Stimulated activated CD4-positive, alpha-beta T cell treated with anti-CD3 and anti-CD28 coated beads, Interleukin-4, amount 100 ng/mL, for 4 hours (primary cell): ENCODE measurements at places on chromosomes 7 and 10.

GRCh38 chr7:143980746-143981510 lies 19.2 kb upstream of the OR6B1 start:
- no peak for DNase-seq

DNA sequence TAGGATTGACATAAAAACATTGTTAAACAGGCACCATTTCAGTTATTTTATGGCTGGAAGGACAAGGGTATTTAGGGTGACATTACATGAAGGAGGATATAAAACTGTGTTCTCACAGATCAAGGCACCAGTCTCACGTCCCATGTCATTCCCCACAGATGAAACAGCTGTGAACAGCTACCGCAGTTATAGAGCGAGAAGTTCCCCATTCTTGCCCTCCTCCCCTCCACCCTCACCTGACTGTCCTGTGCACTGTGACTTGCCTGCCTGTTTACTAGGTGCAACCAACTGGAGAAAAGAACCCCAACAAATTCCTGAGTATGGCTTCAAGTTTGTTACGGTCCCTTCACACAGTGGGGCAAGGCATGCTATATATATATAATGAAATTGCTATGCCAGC lies 141.6 kb downstream of the SND1 start:
- no peak for DNase-seq

GRCh38 chr10:50346942-50347341 lies 95.6 kb upstream of the ASAH2 start:
- no peak for DNase-seq

DNA sequence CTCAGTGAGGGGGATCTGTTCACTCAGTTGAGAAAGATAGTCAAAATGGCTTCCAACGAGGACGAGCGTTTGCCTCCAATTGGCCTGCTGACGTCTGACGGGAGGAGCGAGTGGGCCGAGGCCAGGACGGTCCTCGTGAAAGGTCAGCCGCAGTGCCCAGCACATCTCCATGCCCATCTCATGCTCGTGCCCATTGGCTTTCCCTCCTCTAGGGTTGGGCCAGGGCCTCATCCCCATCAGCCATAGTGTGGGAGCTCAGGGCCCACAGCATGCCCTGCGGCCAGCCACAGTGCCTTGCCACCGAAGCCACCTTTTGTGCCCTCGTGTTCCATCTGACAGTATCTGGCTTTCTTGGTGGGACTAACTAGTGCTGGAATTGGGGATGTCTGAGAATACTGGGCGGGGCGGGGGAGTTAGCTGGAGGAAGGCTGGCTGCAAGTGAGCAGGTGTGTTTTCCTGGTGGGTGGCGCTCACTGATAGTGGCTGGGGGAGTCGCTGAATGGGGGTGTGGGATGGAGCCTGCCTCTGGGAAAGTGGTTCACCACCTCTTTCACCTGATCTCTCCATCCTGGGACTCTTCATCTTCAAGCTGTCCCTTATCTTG lies 13.9 kb downstream of the CHAT start:
- no peak for DNase-seq

DNA sequence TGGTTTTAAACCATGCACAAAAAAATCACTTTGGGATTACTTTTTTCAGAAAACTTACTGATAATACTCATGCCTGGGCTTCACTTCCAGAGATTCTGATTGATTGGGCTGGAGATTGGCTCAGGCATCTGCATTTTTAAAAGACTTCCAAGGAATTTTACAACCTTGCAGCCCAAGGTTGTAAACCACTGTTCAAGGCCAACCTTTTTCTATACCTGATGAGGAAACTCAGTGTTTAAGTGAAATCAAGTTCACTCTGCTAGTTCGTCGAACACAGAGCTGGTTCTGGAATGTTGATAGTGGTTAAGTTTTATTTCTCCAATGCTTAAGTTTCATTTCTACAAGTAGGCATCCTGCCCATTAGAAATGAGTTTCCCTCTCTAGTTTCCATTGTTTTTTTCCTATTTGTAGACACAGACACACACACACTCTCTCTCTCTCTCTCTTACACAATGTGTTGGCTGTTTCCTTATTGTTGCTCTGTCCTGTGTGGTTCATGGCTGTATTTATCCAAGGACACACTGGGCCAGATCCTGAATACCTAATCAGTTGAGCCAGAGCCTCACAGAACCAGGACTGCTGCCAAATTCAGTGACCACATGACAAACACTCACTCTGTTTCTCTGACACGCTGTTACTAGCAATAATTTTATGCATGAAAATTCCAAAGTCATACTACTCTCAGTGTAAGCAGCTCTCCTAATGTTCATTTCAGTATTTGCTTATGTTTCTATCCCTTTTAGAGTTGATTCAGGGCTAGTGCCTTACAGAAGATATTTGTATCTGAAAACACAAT lies 3.7 kb upstream of the IFIT1B start:
- no peak for DNase-seq

DNA sequence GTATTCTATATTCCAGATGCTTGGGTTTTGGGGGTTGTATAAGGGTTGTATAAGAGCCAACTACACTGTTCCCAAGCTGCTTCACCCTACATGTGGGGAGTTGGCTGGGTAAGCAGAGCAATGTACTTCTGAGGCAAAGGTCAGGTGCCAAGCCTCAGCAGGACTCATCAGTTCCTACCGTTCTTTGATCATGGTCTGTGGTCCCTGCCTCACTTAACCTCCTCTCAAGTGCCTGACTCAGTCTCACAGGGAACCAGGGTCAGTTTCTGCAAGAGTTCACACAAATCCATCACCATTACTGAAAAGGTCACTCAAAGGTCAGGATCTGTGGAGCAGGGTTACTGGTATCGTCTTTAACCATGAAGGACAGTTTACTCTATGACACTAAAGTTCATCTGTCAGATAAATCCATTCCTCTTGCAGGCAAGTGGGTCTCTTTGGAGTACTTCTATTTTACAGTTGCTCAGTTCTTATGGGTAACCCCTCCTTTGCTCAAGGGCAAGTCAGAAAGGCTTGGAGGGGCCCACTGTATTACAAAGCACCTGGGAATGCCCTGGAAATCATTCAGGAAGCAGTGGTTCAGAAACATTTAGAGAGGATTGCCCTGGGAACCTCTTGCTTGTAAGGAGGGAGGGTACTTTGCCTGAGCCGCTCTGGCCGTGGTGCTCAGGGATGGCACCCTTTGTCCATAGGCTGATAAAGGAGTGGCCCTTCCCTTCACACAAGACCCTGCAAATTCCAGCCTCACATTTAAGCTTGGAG lies 184.3 kb upstream of the CDCA7L start:
- DNase-seq, result no peak

DNA sequence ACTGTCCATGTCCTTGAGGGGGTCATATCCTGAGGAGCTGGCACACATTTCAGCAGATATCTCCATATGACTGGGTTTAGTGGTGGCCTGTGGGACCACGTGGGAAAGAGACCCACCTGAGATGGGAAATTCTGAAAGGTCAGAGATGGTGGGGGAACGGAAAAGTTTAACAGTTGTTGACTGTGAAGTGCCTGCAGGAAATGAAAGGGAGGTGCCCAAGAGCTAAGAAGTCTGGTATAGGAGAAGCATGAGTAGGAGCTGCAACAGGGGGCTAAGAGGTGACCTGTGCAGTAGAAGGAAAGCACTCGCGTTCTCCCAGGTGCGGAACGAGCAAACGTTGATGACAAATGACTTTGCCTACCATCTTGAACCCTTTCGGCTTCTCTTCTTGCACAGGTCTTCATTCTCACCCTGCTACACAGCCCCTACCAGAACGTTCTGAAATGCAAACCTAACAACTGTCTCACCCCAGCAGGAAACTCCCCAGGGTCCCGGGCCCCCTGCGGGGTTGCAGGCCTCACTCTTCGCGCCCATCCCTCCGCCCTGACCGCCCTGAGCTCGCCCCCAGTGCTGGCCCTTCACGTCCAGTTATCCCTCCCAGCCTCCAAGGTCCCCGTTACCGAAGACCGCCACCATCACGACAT lies 9.8 kb upstream of the FXYD4 start:
- DNase-seq, result peak; percentile 11

GRCh38 chr7:36034020-36034419 lies 119.0 kb upstream of the EEPD1 start:
- no peak for DNase-seq

DNA sequence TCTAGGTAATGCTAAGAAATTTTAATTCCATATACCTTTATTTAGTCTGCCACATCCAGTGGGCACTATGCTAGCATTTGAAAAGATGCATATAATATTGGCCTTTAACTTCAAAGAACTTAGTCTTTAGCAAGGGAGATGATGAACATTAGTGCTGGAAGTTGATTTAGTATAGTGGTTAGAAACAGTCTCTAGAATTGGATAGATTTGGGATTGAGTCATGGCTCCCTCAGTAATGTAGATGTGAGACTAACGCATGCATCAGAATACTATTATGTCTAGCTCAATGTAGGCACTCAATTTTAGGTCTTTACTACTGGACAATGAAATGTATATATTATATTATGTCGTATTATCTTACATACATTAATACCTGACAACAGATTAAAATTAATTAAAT lies 5.8 kb downstream of the DKK1 start:
- no peak for DNase-seq

- no peak for DNase-seq
Observed at GRCh38 chr10:49323896-49324270, 24.9 kb downstream of the C10orf71 start.

DNA sequence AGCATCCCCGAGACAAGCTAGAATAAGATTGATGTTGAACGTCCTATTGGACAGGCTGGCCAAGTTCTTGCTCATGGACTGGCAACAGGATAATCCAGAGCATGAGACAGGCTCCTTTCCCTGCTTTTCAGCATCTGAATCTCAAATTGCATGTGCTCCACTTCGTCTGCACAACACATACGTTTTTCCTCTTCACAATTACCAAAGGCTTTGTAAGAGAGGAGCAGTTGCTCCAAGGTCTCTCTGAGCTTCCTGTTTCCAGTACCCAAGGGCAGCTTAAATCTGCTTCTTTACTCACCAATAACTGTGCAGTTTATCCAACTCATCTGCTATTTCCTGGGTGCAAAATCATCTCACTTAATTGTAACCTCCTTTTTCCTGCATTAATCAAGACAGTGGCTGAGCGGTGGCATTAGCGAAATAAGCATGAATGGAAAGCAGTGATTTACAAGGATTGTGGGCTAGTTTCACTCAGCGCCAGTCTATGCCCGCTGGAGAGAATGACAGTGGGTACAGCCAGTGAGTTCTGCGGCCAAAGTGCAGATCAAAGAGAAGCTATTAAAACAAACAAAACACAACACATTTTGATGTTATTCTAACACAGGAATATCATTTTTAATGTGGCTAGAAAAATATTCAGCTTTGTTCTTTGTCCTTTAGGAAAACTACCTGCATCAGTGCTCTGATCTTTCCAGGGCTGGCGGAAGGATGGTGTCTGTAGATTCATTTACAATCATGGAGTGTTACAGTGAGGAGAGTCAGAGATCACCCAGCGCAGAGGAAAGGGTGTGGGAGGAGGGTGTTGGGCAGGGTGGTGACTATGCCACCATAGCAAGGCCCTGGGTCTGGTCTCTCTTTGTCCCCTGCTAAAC lies 79.8 kb downstream of the CHN2 start:
- no peak for DNase-seq

DNA sequence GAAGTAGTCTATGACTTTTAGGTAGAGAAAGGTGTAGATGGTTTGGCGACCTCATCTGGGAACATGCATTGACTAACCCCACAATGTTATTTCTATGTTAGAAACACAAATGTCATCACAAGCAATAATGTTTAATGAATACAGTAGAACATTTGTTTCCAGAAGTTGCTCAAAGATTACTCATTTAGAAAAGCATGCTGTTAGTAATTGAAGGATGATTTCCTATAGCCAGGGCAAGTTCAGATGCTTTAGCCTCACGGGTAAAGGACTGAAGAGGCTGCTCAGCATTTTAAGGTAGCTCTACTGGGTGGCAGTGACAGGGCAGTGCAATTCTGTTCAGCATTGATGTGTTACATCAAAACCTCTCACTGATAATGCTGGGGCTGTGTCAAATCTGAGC lies 199.3 kb upstream of the FZD1 start:
- no peak for DNase-seq

- DNase-seq, result no peak
Observed at GRCh38 chr7:46432708-46433107, 511.6 kb upstream of the IGFBP3 start.

DNA sequence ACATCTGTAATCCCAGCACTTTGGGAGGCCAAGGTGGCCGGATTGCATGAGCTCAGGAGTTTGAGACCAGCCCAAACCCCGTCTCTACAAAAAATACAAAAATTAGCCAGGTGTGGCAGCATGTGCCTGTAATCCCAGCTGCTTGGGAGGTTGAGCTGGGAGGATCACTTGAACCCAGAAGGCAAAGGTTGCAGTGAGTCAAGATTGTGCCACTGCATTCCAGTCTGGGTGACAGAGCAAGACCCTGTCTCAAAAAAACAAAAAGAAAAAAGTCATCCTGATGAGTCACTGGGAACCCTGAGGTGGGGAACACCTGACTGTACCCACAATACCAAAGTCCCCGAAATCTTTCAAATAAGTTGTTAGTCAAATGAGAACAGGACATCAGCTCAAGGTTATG lies 80.0 kb downstream of the NEBL start:
- no peak for DNase-seq

GRCh38 chr7:22833957-22834356 lies 11.3 kb upstream of the TOMM7 start:
- DNase-seq, result no peak

- DNase-seq, result no peak
Observed at GRCh38 chr10:85596389-85596788, 770.2 kb downstream of the GRID1 start.

DNA sequence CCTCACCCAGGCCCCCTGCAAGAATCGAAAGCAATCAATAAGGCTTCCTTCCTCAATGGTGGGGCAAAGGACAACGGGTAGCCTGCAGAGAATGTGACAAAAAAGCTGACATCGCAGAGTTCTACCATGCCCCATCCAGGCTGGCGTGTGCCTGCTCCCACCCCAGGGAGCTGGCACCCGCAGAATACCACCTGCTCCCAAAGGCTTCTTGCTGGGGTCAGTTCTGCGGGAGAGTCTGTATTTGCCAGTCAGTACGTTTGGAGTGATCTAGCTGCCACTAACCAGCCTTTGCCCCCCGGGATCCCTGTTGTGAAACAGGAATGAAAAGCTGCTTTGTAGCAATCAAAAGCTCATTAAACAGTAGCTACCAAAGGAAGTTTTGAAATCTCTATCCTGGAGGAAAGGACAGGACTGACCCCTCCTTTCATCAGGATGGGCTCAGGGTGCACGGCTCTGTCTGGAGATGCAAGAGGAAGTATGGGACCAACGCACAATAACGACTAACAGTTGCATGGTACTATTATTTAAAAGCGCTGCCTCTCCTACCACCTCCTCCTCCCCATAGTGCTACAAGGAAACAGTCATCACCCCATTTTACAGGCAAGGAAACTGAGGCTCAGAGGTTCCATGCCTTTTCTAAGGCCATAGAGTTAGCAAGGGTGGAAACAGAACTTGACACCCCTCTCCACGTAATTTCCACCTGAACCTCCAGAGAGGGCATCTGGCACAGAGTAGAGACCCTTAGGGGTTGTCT lies 67.0 kb downstream of the FGFR2 start:
- DNase-seq, result no peak

GRCh38 chr7:114574384-114574783 lies 159.8 kb downstream of the FOXP2 start:
- no peak for DNase-seq

DNA sequence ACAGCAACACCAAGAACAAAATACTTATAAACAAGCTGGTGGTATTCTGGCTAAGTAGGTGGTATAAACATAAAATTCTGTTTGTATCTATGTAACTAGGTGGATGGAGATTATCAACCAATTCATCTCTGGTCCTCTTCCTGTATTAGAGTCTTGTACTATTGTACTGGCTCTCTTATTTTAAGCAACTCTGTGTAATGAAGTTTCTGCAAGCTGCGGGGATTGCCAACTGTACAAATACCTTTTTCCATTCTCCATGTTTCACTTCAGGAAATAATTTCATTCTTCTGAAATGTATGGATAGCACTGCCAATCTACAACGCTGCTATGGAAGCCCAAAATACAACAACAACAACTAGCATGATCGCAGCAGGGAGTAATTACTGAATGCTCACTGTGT lies 44.8 kb downstream of the JAZF1 start:
- no peak for DNase-seq
